ENCODE measurements at places on chromosomes 13 and 19. TPM values are rescaled to one million over a fixed set of nuclear protein-coding genes. Genes with fewer than 3 reads are reported as not detected.

FGF9 gene
- polyA plus RNA-seq = 1.7 TPM

ZNF99 gene
- polyA plus RNA-seq = 0.01 TPM

AXL gene
- polyA plus RNA-seq = 8.2 TPM

PODNL1 gene
- 0.95 TPM for polyA plus RNA-seq

ZNF66 gene
- polyA plus RNA-seq = 1.2 TPM

HSPB6 gene
- 26.4 TPM for polyA plus RNA-seq

PGLYRP1 gene
- 1.0 TPM for polyA plus RNA-seq

SRRM5 gene
- polyA plus RNA-seq = 0.22 TPM

PNMA8A gene
- 2.3 TPM for polyA plus RNA-seq

GET3 gene
- polyA plus RNA-seq = 78.8 TPM

AKT1S1 gene
- 46.4 TPM for polyA plus RNA-seq

AMER2 gene
- polyA plus RNA-seq = not detected

FBXO46 gene
- polyA plus RNA-seq = 8.3 TPM

CYP4F12 gene
- polyA plus RNA-seq = 0.85 TPM

LILRA1 gene
- 1.2 TPM for polyA plus RNA-seq
